ENCODE measurements at places on chromosomes 7 and 10.

GRCh38 chr10:124374535-124375352 is 44.0 kb downstream of the OAT start:
- H3K4me1 ChIP-seq: no peaks in the 10 kb centered on the region
- no peak for DNase-seq
- no peak overlapping the region for H3K27ac ChIP-seq
- no peaks in the 10 kb centered on the region for H3K36me3 ChIP-seq
- peaks cover 34% of the 10 kb centered on the region for H3K27me3 ChIP-seq
- H3K4me3 ChIP-seq: no peak overlapping the region

- no peak for DNase-seq
- H3K4me1 ChIP-seq: no peaks in the 10 kb centered on the region
- peaks cover 9% of the 10 kb centered on the region for H3K27me3 ChIP-seq
- no peaks in the 10 kb centered on the region for H3K36me3 ChIP-seq
- no peak overlapping the region for H3K4me3 ChIP-seq
Measured at GRCh38 chr10:84825330-84825729, 496.9 kb downstream of the CCSER2 start.

DNA sequence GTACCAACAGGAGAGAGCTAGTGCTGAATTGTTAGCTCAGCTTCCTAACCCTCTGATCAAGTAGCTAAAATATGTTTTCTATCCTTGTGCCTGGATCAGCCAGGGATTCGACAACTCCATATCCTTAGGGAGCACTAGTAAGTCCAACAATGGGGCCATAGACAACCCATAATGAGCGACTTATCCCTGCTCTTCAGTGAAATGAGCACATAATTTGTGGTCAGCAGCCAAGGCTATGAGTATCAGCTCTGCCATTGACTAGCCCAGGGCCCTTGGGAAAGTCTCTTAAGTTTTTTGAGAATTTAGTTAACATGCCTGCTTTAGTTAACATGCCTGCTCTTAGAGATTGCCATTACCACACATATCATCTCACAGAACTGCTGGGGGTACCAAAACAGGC is 39.3 kb downstream of the COL1A2 start:
- peaks cover 27% of the 10 kb centered on the region for H3K27me3 ChIP-seq
- no peak overlapping the region for H3K27ac ChIP-seq

GRCh38 chr7:123553159-123553558 is 4.5 kb downstream of the NDUFA5 start:
- H3K4me3 ChIP-seq: no peak overlapping the region
- peaks cover 52% of the 10 kb centered on the region for H3K36me3 ChIP-seq
- H3K4me1 ChIP-seq: peaks cover 20% of the 10 kb centered on the region
- no peak overlapping the region for H3K27ac ChIP-seq

DNA sequence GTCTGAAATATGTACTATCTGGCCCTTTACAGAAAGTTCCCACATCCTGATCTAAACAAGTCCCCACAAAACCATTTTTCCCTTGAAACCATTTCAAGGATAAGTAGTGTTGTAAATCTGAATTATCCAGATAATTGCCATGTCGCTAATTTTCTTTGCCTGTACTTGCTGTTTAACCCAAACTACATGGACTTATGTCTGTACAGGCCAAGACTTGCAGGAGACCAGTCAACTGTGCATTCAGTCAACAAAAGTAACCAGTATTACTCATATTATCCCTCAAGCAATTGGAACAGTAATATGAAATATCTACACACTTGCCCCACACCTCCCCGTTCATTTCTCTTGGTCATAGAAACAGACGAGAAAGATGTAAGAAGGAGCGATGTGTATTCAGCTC is 347.8 kb upstream of the NFE2L3 start:
- H3K36me3 ChIP-seq: no peaks in the 10 kb centered on the region
- no peak overlapping the region for H3K27ac ChIP-seq
- H3K27me3 ChIP-seq: peaks cover 7% of the 10 kb centered on the region
- no peak for DNase-seq

DNA sequence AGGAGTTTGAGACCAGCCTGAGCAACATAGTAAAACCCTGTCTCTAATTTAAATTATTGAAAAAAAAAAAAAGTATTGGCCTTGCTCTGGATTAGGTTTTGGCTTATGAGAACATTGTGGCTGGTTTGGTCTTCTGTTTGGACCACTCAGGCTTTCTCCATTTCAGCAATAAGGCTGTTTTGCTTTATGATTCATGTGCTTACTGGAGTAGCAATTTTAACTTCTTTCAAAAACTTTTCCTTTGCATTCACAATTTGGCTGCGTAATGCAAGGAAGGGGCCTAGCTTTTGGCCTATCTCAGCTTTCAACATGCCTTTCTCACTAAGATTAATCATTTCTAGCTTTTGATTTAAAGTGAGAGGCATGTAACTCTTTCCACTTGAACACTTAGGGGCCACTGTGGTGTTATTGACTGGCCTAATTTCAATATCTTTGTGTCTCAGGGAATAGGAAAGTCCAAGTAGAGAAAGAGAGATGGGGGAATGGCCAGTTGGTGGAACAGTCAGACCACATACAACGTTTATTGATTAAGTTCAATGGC is 38.0 kb upstream of the SRPK2 start:
- DNase-seq: no peak
- no peaks in the 10 kb centered on the region for H3K27me3 ChIP-seq
- no peak overlapping the region for H3K27ac ChIP-seq
- no peak overlapping the region for H3K4me3 ChIP-seq
- H3K4me1 ChIP-seq: peaks cover 2% of the 10 kb centered on the region
- no peaks in the 10 kb centered on the region for H3K36me3 ChIP-seq

DNA sequence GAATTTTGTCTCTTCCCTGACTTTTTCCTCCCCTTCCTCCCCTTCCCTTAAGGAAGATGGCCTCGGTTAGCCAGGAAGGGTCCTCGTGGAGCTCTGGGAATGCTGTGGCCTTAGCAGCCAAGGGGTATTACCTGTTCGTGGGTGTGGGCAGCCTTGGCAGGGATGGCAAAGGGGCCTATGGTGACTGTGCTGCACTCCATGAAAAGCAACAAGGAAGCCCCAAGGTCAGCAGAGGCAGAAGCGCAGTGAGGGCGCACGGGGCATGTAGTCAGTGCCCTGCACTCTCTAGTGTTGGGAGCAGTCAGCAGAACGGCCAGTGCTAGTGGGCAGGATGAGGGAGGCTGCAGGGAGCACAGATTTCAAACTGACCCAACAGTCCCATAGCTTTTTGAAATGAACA is 191.8 kb downstream of the ADARB2 start:
- H3K27me3 ChIP-seq: peaks cover 3% of the 10 kb centered on the region
- H3K27ac ChIP-seq: no peak overlapping the region
- H3K4me1 ChIP-seq: no peaks in the 10 kb centered on the region
- DNase-seq: no peak
- H3K4me3 ChIP-seq: no peak overlapping the region

DNA sequence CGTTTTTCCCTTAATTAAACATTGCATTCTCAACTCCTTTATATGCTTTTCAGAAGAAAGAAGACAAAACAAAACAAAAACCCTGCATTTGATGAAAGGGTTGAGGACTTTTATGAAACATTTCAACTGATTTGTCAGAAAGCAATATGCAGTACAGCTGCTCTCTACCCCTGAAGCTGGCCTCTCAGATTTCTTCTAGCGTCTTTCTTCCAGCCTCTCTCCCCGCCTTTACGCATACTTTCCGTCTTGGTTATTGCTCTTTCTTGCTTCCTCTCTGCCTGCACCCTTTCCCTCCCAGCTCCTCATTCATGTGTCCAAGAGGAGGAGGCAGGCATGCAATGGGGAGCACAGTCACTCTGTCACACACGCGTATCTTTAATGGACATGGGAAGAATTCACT is 91.0 kb upstream of the COL1A2 start:
- no peaks in the 10 kb centered on the region for H3K36me3 ChIP-seq
- H3K27ac ChIP-seq: no peak overlapping the region
- no peak for DNase-seq
- H3K4me3 ChIP-seq: no peak overlapping the region
- H3K4me1 ChIP-seq: no peaks in the 10 kb centered on the region

- H3K36me3 ChIP-seq: no peaks in the 10 kb centered on the region
- H3K4me3 ChIP-seq: no peak overlapping the region
- DNase-seq: no peak
- H3K4me1 ChIP-seq: no peaks in the 10 kb centered on the region
- H3K27ac ChIP-seq: no peak overlapping the region
Measured at GRCh38 chr7:46880508-46881196, 701.3 kb downstream of the TNS3 start.

- peaks cover 2% of the 10 kb centered on the region for H3K36me3 ChIP-seq
- peaks cover 8% of the 10 kb centered on the region for H3K27me3 ChIP-seq
- H3K27ac ChIP-seq: no peak overlapping the region
- H3K4me3 ChIP-seq: no peak overlapping the region
- no peak for DNase-seq
Measured at GRCh38 chr7:142556740-142557139, 192.5 kb upstream of the PRSS1 start.

- no peak overlapping the region for H3K4me3 ChIP-seq
- no peak overlapping the region for H3K27ac ChIP-seq
- no peaks in the 10 kb centered on the region for H3K4me1 ChIP-seq
- DNase-seq: no peak
- peaks cover 37% of the 10 kb centered on the region for H3K27me3 ChIP-seq
Measured at GRCh38 chr7:30941582-30942323, 22.0 kb upstream of the GHRHR start.
